ENCODE measurements at places on chromosomes 2 and 18.

DNA sequence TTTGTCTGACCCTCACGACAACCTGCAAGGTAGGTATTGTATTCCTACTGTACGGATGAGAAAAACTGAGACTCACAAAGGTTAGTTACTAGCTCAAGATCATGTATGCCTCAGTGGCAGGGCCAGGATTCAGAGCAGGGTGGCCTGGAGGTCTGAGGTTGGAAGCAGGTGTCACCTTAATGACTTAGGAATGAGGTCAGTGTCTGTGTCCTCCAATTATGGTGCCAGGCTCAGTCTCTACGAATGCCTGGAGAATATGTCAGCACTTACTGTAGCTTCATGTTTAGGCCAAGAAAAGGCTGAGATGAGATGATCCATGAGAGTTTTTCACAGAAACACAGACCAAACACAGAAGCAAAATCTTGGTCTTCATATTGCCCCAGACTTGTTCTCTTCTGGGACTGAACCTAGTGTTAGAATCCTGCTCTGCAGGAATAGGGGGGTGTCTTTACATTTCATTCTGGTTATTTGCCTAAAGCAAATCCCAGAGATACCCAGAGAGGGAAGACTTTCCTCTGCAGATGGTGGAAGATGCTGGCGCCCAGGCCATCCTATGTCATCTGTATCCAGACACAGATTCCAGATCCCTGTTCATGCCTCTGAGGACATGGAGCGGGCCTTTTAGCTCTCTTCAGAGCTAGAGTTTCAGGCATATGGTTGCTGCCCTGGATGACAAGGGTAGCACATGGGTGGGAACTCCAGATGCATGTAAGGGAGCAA, 16.3 kb upstream of the RAB10 start:
- peak; percentile 55 for DNase-seq

GRCh38 chr18:37248281-37248680, 317.3 kb downstream of the CELF4 start:
- DNase-seq, result no peak

GRCh38 chr2:176188774-176189680, 559 bp downstream of the HOXD1 start:
- DNase-seq, result no peak

DNA sequence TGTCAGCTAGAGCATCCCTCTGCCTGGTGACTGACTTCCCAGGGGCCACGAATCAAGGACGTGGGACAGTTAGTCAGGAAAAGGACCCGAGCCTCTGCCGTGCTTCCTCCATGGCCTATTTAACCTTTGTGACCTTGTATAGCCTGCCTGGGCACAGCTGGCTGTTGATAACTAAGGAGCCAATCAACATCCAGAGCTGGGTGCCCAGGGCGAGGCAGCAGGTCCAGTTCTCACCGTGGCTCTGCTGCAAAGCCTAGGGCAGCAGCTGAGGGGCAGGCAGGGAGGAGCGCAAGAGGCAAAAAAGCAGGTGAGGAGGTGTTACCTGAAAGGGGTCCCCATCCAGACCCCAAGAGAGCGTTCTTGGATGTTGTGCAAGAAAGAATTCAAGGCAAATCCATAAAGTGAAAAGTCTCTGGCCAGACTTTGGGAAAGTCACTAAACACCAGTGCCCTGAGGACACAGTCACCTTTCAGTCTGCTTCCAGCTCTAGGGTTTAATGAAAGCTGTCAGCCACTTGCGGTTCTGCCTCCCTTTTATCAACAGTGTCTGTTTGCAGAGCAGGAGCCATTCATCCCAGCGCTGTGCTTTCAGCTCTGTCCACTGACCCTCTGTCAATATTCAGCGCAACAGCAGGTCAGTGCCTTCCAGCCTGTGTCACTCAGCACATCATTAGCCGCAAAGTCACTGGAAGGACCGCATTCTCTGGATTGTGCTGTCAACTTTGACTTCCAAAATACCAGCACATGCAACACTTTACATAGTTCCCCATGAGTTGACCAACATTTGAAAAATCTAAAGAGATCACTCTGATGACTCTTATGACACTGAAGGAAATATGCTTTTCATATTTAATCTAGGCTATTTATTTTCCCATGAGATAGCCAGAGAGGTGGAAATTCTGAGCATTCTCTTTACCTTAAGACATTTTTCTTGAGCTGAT, 38.6 kb upstream of the ASAP2 start:
- no peak for DNase-seq

DNA sequence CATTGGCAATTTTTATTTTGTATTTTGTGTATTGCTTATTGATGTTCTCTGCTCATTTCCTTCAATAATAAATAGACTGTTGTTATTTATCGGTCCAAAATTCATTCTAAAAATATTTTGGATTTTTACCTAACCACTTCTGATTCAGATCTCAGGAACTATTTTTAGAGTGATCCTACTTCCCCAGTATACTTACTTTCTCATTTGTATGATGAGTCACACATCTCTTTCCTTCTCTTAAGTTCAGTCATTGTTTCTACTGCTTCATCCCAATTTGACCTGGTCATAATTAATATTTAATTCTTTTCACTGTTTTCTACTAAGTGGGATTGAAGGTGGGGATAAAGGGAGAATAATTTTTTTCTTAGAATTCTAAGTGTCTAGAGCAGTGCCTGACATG, 75.1 kb downstream of the AGPS start:
- no peak for DNase-seq

Measured in NCI-H1694 treated with DMSO at 0.1 percent for 48 hours (cell line).